ENCODE measurements at places on chromosomes 6 and 20. TPM values are rescaled to one million over a fixed set of nuclear protein-coding genes. Genes with fewer than 3 reads are reported as not detected.

Gene C6orf141
- 22.8 TPM for total RNA-seq

Gene LCA5
- 3.5 TPM for total RNA-seq

Gene CTAGE9
- not detected for total RNA-seq

Gene SLC9A8
- total RNA-seq = 11.6 TPM

DNA sequence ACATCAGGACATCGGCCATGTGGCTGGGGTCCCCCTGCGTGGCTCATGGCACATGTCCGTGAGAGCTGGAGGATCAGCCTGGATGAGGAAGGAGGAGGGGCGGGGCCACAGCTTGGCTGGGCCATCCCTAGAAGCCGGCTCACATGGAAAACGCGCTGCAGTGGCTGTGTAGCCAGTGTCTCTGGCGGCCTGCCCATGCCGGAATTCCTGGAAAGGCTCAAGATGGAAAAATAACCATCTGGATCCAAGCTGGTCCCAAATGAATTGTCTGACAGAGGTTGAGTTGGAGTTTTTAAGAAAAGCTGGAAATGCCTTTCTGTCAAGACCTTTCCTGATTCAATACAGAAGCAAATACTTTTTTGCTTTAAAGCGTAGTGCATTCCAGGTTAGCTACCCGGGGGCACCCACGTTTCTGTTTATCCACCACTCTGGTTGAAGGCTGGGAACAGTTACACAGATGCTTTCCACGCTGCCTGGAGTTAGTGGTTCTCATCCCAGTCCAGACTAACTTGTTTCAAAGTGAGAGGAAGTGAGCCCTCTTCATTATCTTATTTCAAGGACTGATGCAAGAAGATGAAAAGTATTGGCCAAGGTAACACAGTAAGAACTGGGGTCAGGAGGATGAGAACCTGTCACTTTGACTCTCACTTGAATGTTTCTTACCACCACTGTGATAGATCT is 99.0 kb downstream of the GMPR start:
- DNase-seq = no peak

DNA sequence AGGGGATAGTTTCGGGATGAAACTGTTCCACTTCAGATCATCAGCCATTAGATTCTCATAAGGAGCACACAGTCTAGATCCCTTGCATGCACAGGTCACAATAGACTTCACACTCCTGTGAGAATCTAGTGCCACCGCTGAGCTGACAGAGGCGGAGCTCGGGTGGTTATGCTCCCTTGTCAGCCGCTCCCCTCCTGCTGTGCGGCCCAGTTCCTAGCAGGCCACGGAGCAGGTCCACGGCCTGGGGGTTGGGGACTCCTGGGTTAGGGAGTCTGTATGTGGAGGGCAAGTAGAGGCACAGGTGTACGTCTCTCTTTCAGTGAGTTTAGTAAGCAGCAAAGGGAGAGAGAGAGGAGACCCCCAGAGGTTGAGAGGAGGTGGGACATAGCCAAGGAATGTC is 30.5 kb upstream of the MDFI start:
- no peak for DNase-seq

DNA sequence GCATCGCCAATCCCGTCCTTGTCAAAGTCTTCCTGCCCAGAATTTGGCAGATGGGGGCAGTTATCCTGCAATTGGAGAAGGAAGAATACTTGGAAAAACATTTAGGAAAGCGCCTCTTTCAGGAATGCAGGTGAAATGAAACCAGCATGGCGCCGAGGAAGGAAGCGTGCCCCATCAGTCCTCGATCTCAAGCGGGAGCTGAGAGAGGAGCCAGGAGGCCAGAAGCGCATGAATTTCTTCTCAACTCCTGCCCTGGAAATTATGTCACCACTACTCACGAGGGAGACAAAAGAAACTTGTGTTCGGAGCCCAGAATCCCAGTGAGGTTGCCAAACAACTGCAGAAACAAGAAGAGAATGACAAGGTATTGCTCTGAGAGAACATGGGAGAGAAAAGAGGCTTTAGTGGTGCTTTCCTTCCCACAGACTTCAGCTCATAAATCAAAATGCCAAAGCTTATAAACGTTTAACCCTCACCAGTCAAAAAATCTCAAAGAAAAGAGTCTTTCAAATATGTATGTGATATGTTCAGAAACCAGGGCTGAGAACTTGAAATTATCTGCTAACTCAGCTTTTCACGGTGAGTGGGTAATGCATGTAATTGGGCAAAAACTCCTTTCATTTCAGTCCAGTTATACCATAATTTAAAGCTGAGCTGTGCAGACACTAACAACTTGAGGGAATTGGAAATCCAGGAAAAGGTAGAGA is 23.9 kb downstream of the THBS2 start:
- DNase-seq = no peak

DNA sequence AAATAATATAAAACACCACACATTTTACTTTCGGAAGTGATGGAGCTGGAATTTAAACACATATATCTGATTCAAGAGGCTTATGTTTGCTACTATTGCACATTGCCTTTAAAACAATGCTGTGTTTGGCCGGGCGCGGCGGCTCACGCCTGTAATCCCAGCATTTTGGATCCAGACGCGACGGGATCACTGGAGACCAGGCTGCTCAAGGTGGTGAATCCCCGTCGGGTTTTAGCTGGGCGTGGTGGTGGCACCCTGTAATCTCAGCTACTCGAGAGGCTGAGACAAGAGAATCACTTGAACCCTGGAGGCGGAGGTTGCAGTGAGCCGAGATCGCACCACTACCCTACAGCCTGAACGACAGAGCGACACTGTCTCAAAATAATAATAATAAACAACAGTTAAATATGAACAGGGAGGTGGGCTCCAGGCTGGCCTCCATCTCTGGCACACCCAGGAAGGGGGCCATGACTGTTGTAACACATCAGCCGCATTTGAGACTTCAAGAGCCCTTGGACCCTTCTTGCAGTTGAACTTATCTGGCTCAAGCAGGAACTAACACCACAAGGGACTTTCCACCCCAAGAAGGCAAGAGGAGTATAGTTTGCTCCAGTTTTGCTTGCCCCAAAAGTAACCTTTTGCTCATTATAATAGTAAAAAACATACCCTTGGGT is 127.1 kb upstream of the ZNF184 start:
- no peak for DNase-seq

DNA sequence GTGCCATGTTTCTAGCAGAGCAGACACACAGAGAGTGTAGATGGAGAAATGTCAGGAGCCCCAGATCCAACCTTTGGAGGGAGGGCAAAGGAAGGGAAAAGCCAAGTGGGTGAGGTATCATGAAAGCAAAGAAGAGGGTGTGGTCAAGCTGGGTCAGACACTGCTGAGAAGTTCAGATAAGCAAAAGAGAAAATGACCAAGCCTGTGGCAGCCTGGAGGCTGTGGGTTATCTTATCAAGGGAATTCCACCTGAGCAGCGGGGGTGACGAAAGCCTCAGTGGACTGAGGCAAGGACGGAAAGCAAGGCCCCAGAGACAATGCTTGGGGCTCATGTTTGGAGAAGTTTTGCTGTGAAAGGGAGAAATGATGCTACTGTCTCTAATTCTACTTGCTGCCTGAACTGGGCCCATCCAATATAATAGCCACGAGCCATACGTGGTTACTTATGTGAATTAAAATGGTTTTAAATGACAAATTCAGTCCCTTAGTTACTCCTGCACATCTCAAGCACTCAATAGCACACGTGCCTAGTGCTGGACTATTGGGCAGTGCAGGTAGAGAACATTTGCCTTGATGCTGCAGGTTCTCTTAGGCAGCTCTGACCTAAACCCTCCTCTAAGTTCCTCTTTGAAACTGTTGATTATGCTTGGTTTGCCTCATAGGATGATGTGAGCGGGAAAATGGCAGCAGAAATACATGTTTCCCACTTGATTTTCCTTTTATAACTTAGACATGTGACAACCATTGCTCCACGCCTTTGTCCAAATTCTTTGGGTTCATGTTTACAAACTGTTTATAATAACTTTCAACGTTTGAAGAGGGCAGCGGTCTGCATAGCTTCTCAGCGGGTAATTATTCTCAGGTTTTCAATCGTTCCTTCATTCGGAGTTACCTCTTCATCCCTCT is 63.7 kb downstream of the SLC22A23 start:
- DNase-seq = no peak

DNA sequence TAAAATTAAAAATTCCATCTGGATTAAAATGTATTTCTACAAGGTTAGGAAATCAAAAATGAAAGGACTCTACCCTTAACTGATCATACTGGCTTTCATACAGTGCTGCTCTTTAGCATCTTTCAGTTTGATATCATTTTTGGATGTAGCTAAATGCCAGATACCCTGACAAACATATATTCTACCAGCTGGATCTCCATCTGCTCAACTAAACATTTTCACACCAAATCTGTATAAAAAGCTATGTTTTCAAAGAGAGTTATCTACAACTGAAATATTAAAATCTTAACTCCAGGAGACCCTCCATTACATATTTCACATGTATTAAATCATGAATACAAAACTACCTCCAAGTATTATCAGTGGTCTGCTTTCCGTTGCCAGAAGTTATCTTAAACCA is 95.7 kb downstream of the EPHA7 start:
- no peak for DNase-seq

GRCh38 chr6:47634210-47635047 is 64.0 kb upstream of the ADGRF4 start:
- DNase-seq = no peak

GRCh38 chr20:47501482-47502270 is at the start of gene NCOA3:
NCOA3 (plus strand) TSS chr20:47501887; CDS start chr20:47622248, 120,361 bp downstream.
- DNase-seq = peak; percentile 64

GRCh38 chr6:20876036-20876435 is 341.8 kb downstream of the CDKAL1 start:
- DNase-seq = no peak

GRCh38 chr20:58942549-58942948 is 38.5 kb upstream of the NELFCD start:
- DNase-seq = no peak

DNA sequence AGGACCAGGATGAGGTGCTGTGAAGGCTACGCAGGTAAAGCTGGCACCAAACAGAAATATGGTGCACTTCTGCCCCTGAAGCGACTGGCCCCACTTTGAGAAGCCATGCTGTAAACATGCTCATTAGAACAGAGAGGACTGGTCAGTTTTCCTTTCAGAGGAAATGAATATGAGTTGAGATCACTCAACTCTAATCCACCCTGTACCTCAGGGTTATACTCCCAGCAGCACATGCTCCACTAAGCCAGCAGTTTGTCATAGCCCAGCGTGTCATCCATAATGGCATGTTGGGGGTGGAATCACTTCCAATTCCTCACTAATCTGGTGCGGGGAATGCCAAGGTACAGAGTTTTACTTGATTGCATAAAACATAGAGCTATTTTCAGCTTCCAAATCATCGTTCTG is 98.1 kb downstream of the HIVEP2 start:
- DNase-seq = no peak

GRCh38 chr20:4637081-4637797 is 84.5 kb upstream of the PRND start:
- no peak for DNase-seq

- DNase-seq = no peak
Observed at GRCh38 chr6:129661536-129662405, 48.2 kb downstream of the ARHGAP18 start.

DNA sequence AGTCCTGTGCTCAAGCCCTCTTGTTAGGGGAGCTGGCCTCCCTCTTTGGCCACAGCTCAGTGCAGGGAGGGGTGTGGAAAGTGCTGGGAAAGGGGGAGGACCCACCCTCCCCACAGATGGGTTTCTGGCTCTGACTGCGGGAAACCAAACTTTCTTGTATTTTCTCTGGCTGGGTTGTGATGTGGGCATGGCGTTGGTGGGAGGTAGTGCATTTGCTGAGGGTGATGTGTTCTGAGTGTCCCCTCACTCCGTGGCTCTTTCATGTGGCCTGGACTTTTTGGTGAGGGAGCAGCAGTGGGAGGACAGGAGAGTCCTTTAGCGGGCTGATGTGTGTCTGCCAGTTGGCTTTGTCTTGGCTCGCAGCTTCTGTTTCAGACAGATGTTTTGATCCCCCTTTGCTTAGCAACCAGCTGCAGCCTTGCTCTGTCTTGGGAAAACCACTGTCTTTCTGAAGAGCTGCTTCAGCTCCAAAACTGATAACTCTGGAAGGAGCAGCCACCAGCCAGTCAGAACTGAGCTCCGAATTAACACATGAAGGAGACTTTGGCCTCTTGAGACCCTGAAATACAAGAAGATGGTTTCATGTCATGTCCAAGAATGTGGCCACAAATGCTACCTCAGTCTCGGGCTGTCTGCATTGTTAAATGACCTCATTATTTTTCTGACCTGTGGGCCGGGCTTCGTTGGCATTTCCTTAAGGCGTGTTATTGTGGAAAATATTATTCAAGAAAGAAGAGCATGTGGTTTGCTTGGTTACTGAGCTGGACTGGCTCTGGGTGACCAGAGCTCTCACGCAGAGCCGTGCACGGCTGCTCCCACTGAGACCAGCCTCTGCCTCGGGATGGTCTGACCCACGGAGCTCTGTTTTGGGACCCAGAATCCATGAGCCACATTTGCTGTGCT is 21.5 kb downstream of the SYNJ2 start:
- no peak for DNase-seq

DNA sequence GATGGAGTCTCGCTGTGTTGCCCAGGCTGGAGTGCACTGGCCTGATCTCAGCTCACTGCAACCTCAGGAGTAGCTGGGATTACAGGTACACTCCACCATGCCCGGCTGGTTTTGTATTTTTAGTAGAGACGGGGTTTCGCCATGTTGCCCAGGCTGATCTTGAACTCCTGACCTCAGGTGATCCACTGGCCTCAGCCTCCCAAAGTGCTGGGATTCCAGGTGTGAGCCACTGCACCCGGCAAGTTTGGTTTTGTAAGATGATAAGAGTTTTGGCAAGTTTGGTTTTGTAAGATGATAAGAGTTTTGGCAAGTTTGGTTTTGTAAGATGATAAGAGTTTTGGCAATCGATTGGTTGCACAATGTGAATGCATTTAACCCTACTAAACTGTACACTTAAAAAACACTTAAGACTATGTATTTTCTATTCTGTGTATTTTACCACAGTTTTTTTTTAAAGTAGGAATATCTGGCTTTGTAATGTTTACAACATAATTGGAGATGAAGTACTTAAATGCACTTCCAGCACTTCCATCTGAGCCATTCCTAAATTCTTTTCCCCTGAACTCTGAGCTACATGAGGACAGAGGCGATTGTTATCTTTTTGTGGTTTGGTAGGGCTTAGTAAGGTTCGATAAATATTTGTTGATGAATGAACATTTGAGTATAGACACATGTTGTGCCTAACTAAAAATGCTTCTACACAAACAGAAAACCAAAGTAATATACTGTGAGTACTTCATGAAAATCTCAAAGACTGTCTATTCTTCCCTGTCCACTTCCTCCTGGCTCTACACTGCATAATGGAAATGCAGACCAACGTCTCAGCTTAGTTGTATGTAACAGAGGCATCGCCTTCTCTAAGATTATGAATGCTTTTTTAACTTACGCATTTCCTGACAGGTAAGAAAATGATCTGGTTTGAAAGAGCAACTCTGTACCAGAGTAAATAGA is 18.8 kb downstream of the SAMHD1 start:
- DNase-seq = no peak

GRCh38 chr6:53280207-53280606 is 68.5 kb downstream of the ELOVL5 start:
- DNase-seq = no peak

All from esophagus squamous epithelium (tissue), 5 donors.